ENCODE measurements at places on chromosomes 6 and 20.

DNA sequence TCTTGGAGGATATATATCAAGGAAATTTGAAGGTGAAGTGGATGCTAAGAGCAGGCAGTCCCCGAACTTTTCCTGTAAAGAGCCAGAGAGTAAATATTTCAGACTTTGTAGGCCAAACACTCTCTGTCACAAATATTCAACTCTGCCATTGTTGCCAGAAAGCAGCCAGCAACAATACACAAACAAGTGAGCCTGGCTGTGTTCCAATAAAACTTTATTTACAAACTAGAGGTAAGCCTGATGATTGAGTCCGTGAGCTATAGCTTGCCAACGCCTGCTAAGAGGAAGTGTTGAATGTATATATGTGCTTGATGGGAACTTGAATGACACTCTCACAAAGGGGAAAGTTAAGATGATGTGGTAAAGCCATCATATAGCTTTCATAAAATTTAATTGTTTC, 166.0 kb upstream of the PLN start:
- no peak for DNase-seq

GRCh38 chr6:30067460-30068139, 602 bp downstream of the PPP1R11 start:
- DNase-seq: no peak

DNA sequence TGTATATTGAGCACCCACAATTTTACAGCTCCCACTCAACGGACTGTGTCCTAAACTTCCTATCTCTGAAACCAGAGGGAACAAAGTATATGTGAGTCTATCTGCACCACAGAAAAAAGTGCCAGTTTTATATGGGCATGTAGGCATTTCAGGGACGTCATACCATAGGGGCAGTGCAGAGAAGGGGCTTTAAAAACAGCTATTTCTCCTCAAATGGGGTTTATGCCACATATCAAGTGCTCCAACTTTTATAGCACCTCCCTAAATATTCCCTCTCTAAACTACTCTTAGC, 28.9 kb upstream of the ASF1A start:
- DNase-seq: no peak

DNA sequence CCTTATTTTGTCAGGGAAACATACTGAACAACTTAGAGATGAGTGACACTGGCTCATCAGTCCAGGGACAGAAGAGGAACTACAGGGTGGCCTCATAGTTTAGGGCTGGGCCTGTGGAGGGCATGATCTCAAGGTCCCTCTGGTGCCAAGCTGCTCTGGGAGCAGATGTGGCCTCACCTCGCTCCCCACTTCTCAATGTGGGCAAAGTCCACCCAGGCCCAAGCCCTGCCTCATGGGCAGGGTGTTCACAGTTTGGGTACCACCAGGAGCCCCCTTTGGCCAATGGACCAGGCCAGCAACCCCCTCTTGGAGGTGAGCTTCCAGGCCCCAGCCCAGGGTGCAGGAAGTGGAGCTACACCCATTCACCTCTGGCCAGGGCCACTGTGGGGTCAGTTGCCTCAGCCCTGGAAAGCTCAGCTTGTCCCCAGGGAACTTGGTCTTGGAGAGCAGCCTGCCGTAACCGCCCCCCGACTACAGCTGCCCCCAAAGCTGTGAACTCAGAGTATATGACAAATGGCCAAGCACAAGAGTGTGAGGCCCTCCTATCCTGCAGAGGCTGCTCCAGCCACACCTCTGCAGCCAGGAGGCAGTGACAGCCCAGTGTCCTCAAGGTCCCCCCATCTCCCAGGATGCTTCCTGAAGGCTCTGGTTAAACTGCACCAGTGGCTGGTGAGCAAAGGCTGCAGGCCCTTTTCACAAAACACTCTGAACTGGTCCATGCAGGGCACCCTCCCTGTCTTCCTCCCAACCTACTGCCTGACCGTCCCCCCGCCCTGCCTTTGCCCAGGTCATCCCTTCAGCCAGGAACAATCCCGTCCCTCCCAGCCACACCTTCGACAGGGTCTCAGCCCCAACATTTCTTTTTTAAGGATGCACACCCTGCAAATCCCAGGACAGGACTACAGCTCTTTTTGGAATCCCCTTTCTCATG, 3.6 kb downstream of the ADISSP start:
- DNase-seq: no peak

GRCh38 chr6:11810039-11810541, 31.5 kb upstream of the ADTRP start:
- no peak for DNase-seq

DNA sequence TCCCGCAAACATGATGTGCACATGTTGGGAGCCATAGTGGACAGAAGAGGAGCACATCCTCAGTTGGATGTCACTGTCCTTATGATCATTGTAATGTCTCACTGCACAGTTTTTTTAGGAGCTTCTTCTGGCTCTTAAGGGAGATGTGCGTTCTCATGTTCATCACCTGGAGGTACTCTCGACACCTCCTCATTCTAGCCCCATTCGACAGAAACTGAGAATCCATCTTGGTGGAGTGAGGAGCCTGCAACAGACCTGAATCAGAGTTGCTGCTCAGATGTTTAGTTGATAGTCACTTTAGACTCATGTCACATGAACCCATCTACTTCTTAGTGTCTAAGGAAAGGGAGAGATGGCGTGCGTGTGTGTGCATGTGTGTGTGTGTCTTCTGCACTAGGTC, 2.3 kb upstream of the BMP6 start:
- DNase-seq: no peak

DNA sequence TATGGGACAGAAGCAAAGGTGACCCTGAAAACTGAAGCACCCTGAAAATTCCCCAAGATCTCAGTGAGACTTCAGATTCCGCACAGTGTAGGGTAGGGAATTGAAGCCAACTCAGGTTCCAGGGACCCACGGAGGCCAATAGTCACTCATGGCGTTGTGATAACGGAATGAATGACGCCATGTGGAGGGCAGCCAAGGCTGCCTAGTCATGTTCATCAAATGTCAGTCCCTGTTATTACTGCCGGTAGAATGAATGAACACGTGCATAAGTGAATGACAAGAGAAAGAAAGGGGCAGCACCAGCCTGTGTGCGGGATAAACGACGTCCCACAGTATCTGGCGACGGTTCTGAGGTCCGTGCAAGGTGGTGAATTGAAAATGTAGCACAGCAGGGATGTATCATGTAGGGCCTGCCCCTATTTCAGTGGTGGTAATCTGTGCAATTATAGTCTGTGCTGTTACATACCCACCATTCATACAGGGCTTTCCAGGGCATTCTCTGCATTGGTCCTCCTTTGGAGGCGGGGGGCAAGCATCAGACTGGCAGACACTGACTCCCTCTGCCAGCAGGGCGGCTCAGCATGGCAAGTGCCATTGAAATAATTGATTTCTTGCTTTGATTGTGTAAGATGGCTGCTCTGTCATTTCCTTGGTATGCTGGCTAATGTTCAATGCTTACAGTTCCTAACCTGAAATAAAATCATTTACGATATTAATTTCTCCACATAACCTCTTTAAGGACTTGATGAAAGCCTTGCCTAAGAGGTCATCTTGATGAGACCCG, 386.9 kb downstream of the CDH4 start:
- no peak for DNase-seq

GRCh38 chr6:2101213-2101612, 144.2 kb downstream of the GMDS start:
- no peak for DNase-seq

- no peak for DNase-seq
Measured at GRCh38 chr6:46772762-46773161, 20.4 kb upstream of the MEP1A start.

GRCh38 chr20:8127553-8128255, 4.4 kb upstream of the PLCB1 start:
- DNase-seq: no peak

GRCh38 chr6:10800810-10801209, 37.5 kb downstream of the MAK start:
- DNase-seq: no peak

DNA sequence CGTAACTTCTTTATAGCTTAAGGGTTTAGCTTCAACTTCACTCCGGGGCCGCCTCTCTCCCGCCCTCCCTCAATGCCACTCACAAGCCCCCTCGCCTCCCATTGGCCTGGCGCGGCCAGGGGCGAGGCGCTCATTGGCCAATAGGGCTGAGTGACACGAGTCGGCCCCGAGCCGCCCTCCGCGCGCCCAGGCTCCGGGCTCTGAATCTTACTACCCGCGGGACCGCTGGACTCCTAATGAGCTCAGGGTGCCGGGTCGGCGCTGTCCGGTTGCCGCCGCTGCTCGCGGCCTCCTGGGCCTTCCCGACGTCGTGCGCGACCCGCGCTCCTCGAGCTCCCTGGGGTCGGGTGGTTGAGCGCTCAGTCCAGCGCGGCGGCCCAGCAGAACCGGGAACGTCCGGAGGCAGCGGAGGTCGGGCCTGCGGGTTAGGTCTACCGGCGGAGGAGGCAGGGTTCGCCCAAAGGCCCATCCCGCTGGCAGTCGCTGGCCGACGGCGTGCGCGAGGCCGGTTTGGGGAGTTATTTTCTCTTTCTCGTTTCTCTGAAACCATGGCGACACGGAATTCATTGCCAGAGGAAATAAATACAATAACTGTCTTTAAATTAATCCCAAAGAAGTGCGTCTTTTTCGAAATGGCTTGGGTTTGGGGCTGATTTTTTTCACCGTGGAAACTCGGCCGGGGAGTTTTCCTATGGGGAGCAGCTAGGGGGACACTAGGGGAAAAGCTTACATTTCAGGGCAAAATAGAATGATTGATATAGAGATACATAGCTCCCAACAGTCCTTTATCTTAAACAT, at the start of gene SIM1:
Gene SIM1 (minus strand): TSS at position 19 of the 798 bp plus-strand sequence. CDS start 1,453 bp downstream, outside the sequence.
- DNase-seq: no peak

DNA sequence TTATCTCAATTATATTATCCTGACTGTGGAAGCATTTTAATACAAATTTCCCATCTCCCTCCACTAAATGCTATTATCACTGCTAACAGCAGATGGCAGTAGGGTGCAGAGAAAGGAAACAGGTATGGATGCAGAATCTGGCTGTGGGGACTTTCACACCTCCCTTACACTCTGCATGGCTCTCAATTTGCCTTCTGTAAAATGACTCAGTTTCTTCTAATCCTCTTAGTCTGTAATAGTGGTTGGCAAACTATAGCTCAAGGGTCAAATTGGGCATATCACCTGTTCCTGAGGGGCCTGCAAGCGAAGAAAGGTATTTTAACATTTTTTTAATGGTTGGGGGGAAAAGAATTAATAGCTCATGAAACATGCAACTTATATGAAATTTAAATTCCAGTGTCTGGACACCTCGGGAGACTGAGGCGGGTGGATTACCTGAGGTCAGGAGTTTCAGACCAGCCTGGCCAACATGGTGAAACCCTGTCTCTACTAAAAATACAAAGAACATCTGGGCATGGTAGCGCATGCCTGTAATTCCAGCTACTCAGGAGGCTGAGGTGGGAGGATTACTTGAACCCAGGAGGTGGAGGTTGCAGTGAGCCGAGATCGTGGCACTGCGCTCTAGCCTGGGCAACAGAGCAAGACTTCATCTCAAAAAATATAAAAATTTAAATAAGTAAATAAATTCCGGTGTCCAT, 83.5 kb downstream of the ZMYND8 start:
- DNase-seq: peak; percentile 36

GRCh38 chr20:32296412-32296811, 19.0 kb downstream of the KIF3B start:
- no peak for DNase-seq
